ENCODE measurements at places on chromosomes 1 and 21.

DNA sequence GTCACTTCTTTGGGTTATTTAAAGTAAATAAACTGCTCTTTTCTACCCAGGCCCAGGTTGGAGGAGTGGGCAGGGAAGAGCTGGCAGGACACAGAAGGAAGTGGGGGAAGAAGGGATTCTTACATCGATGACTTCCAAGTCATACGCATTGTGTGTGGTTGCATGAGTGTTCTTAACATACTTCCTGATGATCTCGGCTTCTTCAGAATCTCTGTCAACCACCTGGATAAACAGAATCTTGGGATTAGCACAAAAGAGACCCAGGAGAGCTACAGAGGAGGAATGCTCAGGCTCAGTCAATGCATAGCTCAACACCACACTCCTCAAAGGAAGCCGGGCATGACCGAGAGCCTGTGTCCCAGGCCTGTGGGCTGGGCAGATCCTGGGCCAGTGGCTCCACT lies 42.1 kb downstream of the PARP1 start:
- no peak for ATAC-seq

DNA sequence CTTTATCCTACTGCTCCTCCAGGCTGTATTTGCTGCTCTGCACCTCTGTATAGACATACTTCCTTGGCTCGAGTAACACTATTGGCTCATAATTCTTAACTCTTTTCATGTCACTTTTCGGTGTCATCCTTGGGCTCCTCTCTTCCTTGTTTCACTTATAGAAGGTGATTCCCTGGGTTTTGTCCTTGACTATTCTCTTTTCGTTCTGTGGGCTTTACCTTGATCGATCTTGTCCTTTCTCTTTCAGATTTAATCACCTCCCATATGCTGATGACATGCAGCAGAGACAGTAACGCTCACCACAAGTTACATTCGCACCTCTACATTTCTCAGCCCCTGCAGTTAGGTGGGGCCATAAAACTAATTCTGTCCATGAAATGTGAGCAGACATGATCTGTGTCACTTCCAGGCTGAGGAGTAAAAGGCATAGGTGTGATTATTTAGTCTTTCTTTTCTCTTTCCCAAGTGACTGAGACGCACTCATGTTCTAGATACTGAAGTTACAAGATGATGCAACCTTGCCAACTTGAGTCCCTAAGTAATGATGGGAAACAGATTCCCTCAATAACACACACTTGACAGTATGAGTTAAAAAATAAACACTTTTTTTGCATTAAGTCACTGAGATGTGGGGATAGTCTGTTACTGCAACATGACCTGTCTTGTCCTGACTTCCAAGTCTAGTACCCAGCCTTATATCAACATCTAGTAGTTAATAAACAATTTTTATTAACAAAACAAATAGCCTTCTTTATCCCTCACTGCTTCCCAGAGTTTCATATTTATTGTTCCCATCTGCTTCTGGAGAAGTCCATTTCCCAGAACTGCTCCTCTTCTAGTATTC lies 49.9 kb upstream of the HAO2 start:
- no peak for ATAC-seq

GRCh38 chr21:41726630-41726969 lies 40.3 kb downstream of the RIPK4 start:
- no peak for ATAC-seq

DNA sequence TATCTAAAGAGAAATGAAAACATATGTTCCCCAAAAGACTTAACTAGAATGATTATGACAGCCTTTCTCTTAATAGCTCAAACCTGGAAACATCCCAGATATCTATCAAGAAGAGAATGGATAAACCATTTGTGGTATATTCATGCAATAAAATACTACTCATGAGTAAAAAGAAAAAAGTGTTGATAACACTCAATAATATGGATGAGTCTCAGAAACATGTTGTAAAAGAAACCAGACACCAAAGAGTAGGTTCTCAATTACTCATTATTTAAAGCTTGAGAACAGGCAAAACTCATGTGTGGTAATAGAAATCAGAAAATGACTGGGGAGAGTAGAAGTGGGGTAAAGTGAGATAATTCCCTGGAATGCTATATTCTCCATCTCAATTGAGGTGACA lies 154.1 kb downstream of the PHTF1 start:
- peak; percentile 87 for ATAC-seq

DNA sequence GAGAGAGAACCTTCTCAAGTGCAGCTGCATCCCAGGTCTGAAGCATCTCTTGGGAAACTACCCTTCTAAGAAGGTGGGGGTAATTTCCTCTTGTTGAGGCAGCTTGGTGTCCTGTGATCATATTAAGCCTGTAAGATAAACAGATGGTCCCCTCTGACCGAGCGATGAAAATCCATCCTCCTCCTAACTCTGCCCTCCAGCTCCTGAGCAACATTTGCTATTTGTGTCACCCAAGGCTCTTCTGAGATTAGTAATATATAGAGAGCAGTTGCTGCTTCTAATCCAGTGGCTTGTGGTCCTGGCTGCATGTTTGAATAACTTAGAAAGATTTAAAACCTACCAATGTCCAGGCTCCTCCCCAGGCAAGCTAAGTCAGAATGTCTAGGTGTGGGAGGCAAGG lies 123.7 kb downstream of the DISC1 start:
- ATAC-seq: no peak

DNA sequence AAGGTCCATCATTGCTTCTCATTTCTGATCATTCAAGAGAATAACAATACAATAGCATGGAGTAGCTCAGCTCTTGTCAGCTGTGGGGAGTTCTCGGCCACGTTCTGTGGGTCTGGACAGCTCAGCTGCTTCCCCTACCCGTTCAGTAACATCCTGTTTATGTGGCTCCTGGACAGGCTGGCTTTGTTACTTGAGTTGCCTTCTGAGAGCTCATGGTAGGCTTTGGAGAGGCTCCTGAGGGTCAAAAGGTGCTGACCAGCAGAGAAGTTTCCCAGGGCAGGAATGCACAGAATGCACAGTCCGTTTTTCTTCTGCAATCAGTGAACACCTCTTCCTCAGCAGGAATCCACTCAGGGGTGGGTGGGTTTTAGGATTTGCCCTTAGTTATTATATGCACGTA lies 36.0 kb downstream of the KAZN start:
- ATAC-seq: no peak

- no peak for ATAC-seq
Measured at GRCh38 chr1:205783904-205784303, 8.6 kb upstream of the RAB29 start.

DNA sequence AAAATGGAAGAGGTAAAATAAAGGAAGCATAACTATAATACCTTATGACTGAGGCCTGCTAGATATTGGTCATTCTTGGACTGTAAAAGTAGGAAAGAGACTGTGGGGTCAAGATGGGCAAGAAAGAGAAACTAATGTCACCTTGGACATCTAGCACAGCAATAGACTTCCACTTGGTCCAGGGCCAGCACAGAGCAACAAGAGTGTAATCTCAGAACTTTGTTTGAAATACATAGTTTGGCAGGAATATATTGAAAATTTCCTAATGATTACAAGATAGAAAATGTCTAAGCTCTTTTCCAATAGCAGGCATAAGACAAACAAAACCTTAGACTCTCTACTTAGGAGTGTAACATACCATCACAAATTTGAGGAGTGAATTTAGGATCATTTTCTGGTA lies 4.6 kb downstream of the LRRC8C start:
- ATAC-seq: no peak

- ATAC-seq: no peak
Measured at GRCh38 chr1:230130172-230130944, 63.3 kb downstream of the GALNT2 start.

GRCh38 chr1:11722538-11722937 lies 13.4 kb upstream of the AGTRAP start:
- ATAC-seq: no peak

GRCh38 chr1:25820247-25821111 lies 725 bp downstream of the MTFR1L start:
- ATAC-seq: peak; percentile 72

- ATAC-seq: no peak
Measured at GRCh38 chr1:96723377-96723776, 1.8 kb downstream of the PTBP2 start.
